HAP-1 (cell line): ENCODE measurements at places on chromosomes 6 and 20.

DNA sequence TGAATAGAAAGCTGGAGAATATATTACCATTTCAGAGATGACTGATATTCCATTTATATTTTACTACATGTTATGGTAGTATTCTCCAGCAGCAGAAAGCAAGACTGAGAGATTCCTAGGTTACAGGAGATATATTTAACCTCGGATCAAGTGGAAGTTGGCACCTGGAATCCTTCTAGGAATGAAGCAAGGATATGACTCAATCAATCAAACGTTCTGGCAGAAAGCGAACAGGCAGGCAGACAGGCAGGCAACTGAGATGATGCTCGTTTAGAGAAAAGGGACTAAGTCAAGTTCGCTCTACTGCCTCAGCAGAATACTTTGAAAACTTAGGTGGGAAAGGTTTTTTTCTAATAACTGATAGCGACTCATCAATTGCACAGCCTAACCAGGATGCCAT lies 46.2 kb downstream of the PAK5 start:
- no peak for DNase-seq

DNA sequence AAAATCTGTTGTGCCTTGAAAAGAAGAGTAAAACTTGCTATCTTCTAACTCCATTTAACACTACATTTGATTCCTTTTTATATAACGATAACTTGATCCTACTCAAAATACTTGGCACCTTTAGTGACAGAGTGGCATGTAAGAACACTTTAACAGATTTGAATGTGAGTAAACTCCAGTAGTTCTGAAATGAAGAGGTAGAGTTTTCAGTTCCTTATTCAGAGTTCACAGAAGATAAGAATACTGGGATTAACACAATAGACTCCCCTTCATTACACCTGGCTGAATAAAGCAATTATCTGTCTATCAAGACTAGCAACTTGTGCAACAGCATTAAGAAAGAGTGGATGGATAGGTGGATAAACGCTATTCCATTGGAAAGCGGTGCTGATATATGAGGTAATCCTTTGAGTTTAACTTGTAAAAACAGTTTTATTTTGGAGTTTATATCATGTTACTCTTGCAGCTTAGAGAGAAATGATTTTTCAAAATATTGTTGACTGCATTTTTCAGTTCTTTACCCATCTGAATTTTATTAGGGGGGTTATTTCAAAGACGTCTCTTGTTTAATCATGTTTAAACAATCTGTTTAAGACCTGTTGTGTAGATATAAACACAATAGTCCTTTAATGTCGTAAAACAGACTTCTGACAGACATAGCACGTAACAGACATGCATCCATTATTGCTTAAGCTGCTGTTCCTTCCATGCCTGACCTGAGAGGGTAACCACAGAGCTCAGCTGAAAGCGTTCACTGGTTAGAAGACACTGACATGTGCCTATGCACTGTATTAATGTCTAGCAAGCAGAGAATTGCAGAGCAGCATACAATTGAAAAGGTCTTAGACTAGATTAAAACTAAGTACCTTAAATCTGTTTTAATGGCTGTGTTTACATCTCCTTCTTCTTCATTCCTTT lies 102.4 kb upstream of the SUPT3H start:
- no peak for DNase-seq

DNA sequence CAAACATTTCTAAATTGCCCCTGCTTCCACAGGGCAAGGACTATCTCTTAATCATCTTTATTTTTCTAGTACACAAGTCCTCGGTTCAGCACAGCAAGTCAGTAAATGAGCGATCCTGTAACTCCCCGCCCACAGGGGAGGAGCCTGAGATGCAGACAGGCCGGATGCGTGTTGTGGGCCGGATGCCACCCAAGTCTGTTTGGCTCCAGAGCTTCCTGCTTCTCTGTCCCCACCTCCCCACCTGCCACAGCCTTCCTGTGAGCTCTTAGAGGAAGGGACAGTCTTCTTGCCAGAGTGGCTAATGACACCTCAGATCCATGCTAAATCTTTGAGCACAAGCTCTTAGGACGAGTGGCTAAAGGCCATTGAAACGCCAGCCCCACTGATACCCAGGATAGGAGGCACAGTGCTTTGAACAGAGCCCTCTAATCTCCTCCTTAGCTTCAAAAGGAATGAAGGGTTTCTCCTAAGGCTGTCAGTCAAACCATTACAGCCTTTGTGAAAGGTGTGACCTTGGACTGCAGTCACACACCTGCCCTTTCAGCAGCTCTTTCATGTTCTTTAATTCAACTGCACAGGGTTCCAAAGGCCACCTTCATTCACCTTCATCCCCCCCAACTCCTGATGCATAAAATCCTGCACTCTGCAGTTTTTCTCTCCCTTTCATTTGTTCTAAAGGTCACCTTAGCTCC lies 264.3 kb downstream of the TFAP2C start:
- no peak for DNase-seq

DNA sequence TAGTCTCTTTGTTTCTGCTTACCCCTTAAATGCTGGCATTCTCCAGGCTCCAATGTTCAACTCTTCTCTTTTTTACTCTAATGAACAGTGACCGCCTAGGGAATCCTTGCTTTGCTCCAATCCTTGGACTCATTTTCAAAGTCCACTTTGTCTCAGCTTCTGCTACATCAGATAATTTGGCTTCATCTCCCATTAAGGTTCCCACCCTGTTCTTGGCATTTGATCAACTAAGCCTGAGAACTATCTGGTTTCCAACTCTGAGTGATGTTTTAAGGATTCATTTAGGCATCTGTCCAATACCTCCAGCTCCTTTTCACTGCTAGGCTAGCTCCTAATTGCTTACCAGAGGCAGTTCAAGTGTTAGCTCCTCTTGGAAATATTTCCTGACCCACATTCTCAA lies 64.9 kb downstream of the ME1 start:
- DNase-seq, result no peak

- DNase-seq, result no peak
Observed at GRCh38 chr6:47306887-47307286, 2.8 kb downstream of the TNFRSF21 start.

GRCh38 chr6:166752097-166752496 lies 125.0 kb upstream of the RPS6KA2 start:
- DNase-seq, result no peak

DNA sequence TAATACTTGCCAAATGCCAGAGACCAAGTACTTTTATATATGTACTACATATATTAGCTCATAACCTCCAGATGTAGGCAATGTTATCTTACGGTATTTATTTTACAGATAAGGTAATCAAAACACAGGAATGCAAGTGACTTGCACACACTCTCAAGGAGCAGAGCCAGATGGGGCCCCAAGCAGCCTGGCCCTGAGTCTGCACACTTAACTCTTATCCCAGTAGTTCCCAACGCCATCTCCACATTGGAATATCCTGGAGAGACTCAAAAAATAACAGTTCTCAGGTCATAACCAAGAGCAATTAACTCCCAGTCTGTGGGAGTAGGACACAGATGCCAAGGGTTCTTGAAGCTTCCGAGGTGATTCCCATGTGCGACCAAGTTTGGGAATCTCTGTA lies 398.7 kb downstream of the PHF3 start:
- no peak for DNase-seq

- DNase-seq, result no peak
Observed at GRCh38 chr20:49690899-49691620, 22.6 kb downstream of the B4GALT5 start.

GRCh38 chr6:17361013-17361412 lies 32.4 kb upstream of the CAP2 start:
- DNase-seq, result no peak

GRCh38 chr6:46440641-46441040 lies 50.6 kb downstream of the RCAN2 start:
- DNase-seq, result no peak

DNA sequence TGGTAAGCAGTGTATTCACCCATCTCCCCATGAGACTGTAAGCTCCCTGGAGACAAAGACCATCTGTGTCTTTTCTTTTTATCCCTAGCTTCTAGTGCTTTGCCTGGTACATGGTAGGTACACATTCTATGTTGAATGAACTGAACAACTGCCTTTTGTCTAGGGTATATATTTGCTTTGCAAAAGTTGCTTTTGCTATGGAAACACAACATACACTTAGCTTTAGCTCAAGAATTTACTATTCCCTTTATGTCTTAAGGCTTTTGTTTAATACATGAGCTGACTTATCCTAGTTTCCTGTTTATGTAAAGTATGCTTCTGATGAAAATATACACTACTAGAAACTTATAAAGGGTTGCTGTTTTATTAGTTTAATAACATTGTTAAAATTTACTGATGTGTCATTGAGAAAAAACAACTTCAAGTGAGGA lies 198.2 kb downstream of the PRL start:
- DNase-seq, result no peak

DNA sequence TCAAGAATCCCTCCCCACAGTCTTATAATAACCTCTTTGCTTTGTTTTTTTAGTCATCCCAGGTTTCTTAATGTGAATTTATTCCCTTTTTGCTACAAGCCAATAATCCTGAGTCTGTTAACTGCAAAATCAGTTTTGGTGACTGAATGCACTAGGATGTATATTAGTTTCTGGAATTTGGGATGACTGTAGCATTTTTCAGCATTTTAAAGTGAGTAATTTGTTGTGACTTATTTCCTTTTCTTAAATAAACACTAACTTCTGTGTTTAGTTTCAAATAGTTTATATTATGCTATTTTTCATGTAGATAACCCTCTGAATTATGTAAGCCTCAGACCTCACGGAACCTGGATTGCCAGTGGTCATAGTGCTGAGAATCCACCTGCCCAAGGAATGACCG lies 5.5 kb downstream of the CST1 start:
- DNase-seq, result no peak

DNA sequence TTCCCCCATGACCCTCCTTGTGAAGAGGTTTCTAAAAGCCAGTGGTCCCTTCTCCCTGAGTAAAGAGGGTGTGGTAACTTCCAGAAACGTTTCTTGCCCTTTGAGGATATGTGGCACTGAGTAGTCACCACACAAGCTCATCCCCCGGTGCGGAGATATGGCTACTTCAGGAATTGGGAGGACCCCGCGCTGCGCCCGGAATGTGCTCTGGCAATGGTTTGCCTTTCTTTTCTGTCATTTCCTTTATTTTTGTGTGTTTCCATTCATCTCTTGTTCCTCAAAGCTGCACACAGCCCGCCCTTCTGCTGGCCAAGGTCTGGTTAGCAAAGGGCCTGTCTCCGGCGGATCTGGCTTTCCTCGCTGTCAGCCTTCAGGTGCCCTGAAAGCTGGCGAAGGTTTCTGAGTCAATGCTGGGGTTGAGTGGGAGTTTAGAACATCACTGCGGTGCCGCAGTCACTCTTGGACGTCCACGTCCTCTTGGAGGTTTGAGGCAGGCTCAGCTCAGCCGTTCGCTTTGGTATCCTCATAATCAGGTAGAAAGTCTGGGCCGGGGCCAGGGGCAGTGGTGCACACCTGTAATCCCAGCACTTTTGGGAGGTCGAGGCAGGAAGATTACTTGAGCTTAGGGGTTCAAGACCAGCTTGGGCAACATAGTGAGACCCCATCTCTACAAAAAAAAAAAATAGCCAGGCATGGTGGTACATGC lies 67.2 kb downstream of the TCP11 start:
- DNase-seq, result no peak

GRCh38 chr20:37651932-37652331 lies 41.9 kb upstream of the CTNNBL1 start:
- peak; percentile 46 for DNase-seq

GRCh38 chr6:132479131-132479530 lies 33.8 kb downstream of the STX7 start:
- DNase-seq, result no peak

DNA sequence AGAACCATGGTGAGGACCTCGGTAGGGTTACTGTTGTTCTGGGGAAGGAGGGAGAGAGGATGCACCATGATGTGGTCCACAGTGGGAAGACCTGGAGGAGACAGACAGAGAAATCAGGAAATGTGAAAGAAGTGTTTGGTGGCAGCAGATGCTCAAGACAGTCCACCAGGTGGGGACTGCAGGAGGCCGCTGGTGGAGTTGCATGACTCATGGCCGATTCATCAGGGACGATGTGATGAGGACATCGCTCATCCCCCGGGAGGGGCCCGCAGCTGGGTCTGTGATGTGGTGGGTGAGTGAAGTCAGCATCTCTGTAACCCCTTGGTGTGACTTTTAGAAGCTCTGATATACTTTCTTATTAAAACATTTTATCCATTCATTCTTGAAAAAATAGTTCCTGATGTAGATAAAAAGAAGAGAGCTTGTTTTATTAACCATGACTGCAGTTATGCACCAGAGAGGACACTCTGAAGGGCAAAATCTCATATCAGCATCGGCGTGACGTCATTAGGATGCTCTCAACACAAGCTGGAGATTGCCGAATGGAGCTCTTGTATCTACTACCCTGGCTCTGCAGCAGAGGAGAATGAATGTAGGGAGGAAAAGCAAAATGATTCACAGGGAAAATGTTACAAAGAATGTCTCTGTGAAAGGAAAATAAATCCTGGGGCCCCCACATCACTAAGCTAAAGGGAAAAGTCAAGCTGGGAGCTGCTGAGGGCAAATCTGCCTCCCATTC lies 71.2 kb downstream of the RAMACL start:
- no peak for DNase-seq

GRCh38 chr20:20366876-20367574 lies 879 bp upstream of the INSM1 start:
- no peak for DNase-seq

GRCh38 chr20:35604449-35604747 lies 11.2 kb upstream of the SPAG4 start:
- no peak for DNase-seq

DNA sequence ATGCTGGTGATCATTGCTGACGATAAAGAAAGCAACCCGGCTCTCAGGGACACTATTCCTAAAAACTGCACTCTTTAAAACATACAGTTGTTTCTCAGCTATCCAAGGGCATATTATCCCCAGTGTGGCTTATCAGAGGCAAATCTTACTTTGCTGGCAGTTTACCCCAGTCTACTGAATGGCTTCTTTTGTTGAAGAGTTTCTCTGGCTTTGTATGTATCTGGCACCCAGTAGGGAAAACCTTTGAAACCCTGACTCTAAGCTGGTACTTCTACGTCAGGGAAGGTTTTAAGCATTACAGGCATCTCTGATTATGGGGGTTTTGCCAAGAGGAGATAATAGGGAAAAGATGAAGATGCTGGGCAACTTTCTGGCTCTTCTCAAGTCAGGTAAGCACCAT lies 637.6 kb upstream of the CHD6 start:
- no peak for DNase-seq

GRCh38 chr6:144139817-144140216 lies 10.5 kb upstream of the STX11 start:
- DNase-seq, result no peak

DNA sequence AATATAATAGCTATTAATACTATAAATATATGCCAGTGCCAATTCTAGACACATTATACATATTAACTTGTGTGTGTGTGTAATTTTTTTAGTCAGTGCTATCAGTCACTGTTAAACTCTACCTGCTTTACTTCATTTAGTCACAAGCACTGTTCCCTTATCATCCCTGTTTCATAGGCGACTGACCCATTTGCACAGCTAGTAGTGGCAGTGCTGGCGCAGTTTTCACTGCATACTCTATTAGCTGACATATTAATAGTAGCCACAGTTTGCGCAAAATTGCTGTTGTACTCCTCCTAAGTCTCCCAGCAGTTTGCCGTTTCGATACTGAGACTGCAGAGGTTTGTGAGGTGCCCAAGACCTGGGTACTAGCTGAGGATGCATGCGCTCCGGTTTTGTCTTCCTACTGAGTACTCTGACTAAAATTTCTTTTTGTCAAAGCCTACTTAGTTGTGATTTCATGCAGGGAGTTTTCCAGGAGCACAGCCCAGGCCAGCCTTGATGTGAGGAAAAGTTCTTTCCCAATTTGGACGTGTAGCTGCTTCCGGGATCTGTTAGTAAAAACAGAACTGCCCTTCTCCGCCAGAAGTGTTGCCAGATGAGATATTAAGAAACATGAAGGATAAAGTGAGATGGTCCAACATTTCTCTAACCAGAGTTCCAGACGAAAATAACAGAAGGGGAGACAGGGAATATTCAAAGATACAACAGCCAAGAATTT lies 5.6 kb downstream of the BAG2 start:
- no peak for DNase-seq
